ENCODE measurements at places on chromosomes 11 and 22. TPM values are rescaled to one million over a fixed set of nuclear protein-coding genes. Genes with fewer than 3 reads are reported as not detected.

DNA sequence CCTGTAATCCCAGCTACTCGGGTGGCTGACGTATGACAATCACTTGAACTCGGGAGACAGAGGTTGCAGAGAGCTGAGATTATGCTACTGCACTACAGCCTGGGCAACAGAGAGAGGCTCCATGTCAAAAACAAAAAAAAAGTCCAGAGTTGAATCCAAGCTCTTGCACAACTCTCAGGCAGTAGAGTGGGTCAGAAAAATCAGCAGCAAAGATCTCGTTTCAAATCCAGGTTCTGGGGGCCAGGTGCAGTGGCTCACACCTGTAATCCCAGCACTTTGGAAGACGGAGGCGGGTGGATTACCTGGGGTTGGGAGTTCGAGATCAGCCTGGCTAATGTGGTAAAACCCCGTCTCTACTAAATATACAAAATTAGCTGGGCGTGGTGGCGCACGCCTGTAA is 24.9 kb downstream of the CLPB start:
- DNase-seq: no peak

- DNase-seq: peak; percentile 41
Observed at GRCh38 chr11:57638811-57639320, 10.8 kb downstream of the YPEL4 start.

GRCh38 chr11:103651341-103651998 is 385.0 kb upstream of the DDI1 start:
- DNase-seq: no peak

Gene CNTF
- polyA plus RNA-seq: 3.0 TPM

Gene GLYATL2
- polyA plus RNA-seq: not detected
